ENCODE measurements at places on chromosomes 1 and 21.
A peak's percentile ranks its signal among the peaks of the same experiment; 100 is the strongest.

- no peak for DNase-seq
These were observed at the start of gene OR1C1 for GRCh38 chr1:247760456-247760855. OR1C1 (minus strand) TSS chr1:247760556; CDS start chr1:247758406, 2,150 bp downstream.

DNA sequence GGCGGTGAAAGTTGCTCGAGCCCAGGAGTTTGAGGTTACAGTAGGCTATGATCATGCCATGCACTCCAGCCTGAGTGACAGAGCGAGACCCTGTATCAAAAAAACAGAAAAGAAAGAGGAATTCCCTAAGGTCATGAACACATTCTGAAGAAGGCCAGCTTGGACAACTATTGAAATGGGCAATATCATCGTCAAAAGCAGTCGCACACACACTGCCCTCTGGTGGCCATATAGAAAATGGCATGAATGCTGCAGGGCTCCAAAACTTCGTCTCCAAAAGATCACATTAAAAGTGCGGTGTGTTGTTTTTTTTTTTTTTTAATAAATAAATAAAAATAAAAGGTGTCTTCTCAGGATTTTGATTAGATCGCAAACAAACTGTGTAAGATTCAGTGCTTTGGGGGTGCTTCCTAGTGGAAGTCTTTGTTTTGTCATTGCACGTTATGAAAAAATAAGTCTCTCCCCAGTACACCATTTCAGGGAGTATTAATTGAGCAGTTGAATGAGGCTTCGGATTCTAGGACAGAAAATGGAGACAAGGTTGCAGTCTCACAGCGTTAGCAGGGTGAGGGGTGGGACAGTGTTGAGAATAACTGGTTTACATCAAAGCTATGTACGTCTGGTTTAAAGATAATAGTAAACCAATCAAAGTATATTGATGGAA lies 87.5 kb upstream of the FMN2 start:
- DNase-seq, result peak; percentile 17

GRCh38 chr1:18901952-18902522 lies 318 bp downstream of the ALDH4A1 start:
- DNase-seq, result no peak

DNA sequence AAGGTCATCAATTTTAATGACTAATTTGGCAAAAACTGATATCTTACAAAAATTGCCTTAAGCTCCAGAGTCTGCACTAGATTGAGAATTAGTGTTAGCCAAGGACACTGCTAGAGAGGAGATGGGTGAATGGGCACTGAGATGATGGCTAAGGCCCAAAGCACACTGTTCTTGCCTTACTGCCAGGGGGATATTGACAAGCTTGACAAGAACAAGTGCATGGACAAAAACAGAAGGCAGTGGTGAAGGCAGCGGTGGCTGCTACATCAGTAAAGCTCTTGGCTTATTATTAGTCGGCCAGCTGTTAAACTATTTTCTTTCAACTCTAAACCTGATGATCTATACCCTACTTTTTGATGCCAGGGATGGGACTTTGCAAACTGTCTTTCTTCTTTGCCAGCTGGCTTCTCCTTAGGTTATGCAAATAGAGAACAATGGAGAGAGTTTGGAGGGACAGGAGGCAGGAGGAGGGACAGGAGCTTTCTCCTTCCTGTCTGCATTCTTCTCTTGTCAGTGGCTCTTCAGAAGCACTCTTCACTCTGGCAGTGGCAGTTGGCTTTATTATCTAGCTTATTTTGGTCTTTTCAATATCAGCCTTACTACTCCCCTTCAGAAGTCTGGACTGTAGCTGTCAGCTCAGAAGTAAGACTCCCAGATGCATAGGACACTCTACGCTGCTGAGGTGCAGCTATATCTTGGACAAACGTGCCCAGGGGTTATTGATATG lies 853.5 kb upstream of the TMPRSS15 start:
- no peak for DNase-seq

- no peak for DNase-seq
These were observed 21.6 kb downstream of the METTL13 start for GRCh38 chr1:171803045-171803444.

DNA sequence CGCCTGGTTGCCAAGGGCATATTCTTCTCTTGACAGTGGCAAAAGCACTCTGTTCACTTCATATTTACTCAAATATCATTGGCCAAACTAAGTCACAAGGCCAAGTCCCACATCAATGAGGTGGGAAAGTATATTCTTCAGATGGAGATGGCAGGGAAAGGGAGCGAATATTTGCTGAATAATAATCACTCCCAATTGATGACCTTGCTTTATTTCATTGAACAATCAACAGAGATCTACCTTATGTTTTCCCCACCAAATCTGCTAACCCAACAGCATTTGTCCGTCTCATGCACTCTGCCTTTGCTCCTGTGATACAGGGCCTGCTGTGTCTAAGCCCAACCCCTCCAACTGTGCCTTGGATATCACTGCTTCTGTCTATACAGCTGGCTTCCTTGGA lies 45.2 kb upstream of the PCP4 start:
- no peak for DNase-seq

DNA sequence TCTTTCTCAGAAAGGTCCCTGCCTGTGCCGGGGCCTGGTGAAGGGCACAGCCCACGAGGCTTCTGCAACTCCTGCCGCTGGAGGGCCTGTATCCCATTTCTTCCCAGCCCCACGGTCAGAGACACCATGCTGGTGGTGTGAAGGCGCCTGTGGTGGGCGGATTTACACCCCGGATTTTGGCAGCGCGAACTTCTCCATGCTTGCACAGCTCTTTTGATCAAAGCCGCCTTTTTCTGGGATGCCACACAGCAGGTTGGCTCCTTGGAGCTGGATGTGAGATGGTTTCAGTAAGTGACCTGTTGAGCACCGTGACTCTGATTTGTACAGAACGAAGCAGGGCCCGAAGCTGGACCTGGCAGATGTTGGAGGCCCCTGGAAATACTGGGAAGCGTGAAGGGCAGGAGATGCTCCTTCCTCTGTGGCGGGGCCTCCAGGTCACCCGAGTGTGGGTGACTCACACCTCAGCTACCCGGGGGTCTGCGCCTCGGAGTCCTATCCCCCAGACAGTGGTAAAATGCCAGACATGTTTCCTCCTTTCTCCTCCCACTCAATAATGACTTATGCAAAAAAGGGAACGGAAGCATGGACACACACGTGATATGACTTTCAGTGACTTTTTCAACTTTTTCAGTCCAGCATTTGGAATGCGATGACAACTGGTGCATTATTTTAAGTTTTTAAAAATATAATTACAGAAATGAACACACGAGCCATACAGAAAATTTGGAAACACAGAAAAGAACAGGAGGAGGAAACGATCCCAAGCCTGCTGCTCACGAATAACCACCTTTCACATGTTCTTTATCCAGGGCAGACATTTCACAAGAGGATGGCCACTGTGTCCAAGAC lies 9.0 kb downstream of the UMODL1 start:
- DNase-seq, result no peak

DNA sequence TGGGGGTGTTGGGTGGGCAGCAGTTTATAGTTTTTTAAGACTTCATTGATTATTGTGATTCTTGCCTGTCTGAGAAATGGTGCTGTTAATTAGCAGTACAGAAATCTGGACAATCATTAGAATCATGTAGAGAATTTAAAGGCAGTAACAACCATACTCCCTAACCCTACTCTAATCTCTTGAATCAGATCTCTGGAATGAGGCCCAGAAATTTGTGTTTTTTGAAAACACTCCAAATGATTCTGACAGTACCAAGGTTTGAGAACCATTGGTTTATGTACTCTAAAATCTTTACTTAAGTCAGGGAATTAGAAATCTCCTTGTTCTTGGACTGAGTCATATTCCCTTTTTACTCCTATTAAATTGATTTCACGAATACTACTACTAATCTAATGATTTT lies 24.0 kb downstream of the FNBP1L start:
- no peak for DNase-seq

GRCh38 chr1:51044834-51045233 lies 57.2 kb upstream of the C1orf185 start:
- DNase-seq, result peak; percentile 17

DNA sequence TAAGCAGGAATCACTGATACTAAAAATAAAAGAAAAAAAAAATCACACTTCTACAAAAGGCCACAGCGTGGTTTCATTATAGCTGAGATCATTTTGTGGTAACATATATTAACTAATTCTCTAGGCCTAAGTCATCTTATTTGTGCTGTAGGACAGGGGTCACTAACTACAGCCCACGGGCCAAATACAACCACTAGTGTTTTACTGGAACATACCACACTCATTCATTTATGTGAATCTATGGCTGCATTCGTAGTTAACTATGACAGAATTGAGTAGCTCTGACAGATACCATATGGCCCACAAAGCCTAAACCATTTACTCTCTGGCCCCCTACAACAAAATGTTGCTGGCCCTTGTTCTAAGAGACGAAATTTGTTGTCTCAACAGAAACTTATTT lies 224.4 kb downstream of the VAV3 start:
- no peak for DNase-seq

DNA sequence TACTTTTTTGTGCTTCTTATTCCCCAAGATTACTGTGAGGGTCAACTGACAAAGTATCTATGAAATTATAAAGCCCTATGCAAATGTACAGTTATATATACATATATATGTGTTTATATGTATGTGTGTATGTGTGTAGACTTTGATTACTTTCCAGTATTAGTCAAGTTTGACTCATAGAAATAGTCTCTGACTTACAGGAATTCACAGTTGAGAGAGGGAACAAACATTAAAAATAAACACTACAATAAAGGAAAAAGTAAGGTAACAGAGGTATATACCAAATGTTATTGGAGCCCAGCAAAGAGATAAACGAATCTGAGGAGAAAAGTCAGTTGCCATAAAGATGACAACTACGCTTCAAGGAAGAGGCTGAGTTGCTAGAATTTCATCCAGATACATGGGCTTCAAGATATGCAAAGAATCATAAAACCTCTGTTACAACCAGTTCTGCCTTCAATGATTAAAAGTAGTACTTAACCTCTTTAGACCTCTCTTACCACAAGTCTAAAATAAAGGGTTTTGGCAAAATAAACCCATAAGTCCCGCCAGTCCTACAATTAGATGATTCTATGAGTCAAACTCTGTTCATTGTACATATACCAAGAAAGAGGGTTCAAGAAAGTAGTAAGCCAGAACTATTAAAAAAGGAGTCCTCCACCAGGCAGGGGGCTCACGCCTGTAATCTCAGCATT lies 7.2 kb downstream of the IFT25 start:
- no peak for DNase-seq

- no peak for DNase-seq
These were observed 36.9 kb upstream of the HHAT start for GRCh38 chr1:210291786-210292230.

- DNase-seq, result no peak
These were observed 9.0 kb downstream of the TNFRSF25 start for GRCh38 chr1:6456800-6457466.

DNA sequence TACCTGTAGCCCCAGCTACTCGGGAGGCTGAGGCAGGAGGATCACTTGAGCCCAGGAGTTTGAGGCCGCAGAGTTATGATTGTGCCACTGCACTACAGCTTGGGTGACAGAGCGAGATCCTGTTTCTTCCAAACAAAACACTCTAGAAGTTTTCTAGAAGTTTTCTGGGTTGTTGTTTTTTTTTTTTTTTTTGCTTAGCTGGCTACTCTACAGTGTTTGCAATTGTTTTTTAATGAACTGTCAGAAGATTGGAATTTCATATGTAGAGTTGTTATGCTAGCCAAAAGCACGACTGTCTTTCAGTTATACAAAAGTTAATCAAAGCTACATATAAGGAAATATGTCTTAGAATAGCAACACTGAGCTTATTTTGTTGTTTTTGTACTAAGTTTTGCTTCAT lies 30.9 kb upstream of the NEXN start:
- no peak for DNase-seq

DNA sequence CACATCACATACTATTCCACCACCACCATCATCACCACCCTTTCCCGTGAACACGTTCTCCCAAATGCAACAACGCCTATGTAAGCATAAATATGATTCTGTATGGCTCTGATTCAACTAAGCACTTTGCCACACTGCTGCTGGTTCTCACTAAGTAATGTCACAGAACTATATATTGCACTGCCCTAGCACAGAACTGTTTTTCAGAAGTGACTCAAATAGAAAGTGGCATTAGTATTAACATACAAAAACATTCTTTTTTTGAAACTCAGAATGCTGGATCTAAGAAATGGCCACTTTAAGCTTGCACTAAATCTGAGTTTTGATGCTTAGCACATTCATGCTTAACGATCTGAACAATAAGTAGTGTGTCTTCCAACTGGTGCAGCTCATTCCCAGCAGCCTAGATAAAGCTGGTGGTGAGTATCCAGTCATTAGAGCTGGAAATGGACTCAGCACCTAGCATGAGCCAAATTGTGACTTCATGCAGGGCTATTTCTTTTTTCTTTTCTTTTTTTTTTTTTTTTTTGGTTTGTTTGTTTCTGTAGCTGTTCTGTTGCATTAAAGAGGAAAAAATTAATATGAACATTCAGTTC lies 46.2 kb upstream of the ZC3H11B start:
- DNase-seq, result no peak

GRCh38 chr1:73979684-73980083 lies 218.3 kb downstream of the LRRIQ3 start:
- no peak for DNase-seq

Measured in CD4-positive, alpha-beta T cell treated with Interleukin-4 for 4 hours (primary cell).